ENCODE measurements at places on chromosomes 11 and 22.
A peak's percentile ranks its signal among the peaks of the same experiment; 100 is the strongest.

GRCh38 chr11:67572747-67573419 lies 10.7 kb upstream of the GSTP1 start:
- no peak for DNase-seq

DNA sequence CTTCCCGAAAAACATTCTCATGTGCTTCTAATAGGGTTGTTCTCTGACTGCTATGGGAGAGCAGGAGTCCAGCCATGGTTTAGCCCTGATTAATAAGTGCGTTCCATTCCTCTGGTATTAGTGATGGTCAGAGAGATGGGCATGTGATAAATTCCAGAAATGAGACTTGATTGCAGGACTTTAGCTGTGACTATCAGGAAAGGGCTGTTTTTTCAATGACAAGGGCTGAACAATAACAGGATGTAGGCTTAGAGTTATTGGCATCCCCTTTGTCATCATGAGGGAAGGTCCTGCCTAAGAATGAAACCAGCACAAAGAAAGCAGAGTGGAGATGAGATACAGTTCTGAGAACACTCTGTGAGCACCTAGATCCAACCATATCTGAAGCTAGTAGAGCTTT lies 494.6 kb downstream of the MIAT start:
- DNase-seq = no peak

GRCh38 chr22:30306627-30307011 lies 17.3 kb upstream of the CASTOR1 start:
- no peak for DNase-seq

GRCh38 chr11:86043765-86044503 lies 24.9 kb downstream of the PICALM start:
- DNase-seq = no peak

- DNase-seq = no peak
Measured at GRCh38 chr11:6825231-6825744, 20.2 kb upstream of the OR10A5 start.

DNA sequence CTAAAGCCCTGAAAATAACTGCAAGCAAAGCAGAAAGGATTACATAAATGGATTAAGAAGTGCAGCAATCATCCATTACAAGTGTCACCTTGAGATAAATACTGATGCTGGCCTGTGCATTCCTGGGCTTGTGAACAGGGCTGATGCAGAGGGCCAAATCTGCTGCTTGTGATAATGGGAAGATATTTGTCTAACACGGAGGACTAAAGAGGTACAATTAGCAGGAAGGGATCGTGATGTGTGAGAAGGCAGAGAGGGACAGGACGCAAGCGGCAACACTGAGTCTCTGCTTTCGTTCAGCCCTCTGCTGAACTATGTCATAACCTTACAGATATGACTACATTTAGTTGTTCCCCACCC lies 107.7 kb upstream of the DDI1 start:
- no peak for DNase-seq

GRCh38 chr11:8581300-8581699 lies 12.7 kb downstream of the STK33 start:
- DNase-seq = no peak

- peak; percentile 1 for DNase-seq
Measured at GRCh38 chr11:104609311-104610085, 288.8 kb downstream of the CASP12 start.

GRCh38 chr22:42992886-42993479 lies 22.0 kb downstream of the PACSIN2 start:
- DNase-seq = no peak
